ENCODE measurements at places on chromosomes 6 and 20.

GRCh38 chr6:137246164-137246563 is 27.0 kb upstream of the IFNGR1 start:
- no peak for DNase-seq

- DNase-seq, result no peak
These were observed 18.7 kb downstream of the DEK start for GRCh38 chr6:18245642-18246041.

- no peak for DNase-seq
These were observed 225.9 kb upstream of the CDH4 start for GRCh38 chr20:61026173-61026572.

GRCh38 chr6:6319952-6320811 is at the start of gene F13A1:
Gene F13A1 (minus strand): TSS chr6:6320662. CDS start chr6:6318664, 1,998 bp downstream.
- DNase-seq, result no peak

DNA sequence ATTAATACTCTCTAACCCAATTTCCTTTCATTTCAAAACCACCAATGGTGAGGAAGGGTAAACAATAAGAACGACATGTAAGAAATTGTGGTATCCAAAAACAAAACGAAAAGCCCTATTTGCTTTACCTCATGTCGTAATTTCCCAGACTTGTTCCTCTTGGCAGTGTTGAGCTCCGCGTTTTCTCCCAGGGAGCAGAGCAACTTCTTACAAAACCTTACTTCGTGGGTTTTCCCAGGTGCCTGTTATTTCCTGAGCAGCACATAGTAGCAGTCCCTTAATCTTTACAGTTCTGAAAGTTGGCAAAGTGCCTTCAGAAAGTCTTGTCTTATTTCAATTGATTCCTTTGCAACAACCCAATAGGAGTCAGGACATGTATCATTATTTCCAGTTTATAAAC is 207.9 kb upstream of the MARCKS start:
- DNase-seq, result no peak

GRCh38 chr20:34240693-34241615 is at the start of gene ASIP:
Gene ASIP (plus strand): TSS chr20:34241423. CDS start chr20:34260375, 18,952 bp downstream.
- DNase-seq, result no peak

DNA sequence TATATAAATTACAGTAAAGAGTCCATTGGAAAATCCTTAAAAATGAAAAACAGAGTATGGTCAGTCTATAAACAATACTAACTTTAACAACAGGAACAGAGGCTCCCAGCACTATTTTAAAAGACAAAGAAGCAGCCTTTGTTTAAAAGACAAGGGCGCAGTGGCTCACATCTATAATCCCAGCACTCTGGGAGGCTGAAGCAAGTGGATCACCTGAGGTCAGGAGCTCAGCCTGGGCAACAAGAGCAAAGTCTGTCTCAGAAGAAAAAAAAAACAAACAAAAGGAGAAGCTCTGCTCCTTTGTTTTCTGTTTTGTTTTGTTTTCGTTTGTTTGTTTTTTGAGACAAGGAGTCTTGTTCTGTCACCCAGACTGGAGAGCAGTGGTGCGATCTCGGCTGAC is 89.4 kb downstream of the DTNBP1 start:
- no peak for DNase-seq

DNA sequence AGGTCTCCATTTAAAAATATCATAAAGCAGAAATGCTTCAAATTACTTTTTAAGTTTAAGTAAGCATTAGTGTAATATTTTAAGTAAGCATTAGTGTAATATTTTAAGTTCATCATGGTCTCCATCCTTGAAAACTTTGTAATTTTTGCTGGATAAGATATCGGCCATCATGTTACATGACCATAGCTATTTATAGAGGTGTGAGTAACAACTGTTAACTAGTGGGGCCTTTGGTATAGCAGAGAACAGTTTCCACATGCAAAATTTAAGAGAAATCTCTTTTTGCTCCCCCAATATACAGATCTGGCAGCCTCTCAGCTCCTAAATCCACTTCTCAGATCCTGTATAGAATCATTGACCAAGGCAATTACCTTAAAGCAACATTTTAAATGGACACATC is 468 bp downstream of the TRDN start:
- no peak for DNase-seq

GRCh38 chr20:61776491-61777075 is 289.1 kb downstream of the TAF4 start:
- no peak for DNase-seq

DNA sequence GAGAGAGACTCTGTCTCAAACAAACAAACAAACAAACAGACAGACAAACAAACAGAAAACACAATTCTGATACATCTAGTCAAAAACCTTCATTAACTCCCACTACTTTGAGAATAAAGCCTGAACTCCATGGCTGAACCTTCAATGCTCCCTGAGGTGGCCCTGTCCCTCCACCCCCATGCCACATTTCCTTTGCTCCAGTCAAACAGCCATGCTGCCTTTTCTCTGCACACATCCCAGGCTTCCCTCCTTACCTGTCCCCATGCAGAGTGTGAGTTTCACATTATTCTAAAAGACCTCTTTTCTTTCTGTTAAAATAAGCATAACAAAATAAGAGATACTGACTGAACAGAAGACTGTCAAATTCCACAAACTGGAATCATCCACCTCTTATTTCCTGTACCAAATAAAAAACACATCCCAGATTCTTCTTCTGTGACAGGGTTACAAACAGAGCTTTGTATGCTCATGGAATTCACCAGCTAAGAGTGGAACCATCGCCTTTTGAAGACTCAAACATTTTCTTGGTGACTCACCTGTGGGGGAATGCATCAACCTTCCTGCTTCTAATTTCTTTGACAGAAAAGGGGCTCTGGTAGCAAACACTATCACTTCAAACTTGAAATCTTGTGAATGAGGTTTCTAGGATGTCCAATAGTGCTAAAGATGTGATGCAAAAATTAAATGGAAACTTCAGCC is 71.0 kb upstream of the SLC22A16 start:
- no peak for DNase-seq

- DNase-seq, result no peak
These were observed 79.1 kb downstream of the RIMS1 start for GRCh38 chr6:71965404-71965803.

DNA sequence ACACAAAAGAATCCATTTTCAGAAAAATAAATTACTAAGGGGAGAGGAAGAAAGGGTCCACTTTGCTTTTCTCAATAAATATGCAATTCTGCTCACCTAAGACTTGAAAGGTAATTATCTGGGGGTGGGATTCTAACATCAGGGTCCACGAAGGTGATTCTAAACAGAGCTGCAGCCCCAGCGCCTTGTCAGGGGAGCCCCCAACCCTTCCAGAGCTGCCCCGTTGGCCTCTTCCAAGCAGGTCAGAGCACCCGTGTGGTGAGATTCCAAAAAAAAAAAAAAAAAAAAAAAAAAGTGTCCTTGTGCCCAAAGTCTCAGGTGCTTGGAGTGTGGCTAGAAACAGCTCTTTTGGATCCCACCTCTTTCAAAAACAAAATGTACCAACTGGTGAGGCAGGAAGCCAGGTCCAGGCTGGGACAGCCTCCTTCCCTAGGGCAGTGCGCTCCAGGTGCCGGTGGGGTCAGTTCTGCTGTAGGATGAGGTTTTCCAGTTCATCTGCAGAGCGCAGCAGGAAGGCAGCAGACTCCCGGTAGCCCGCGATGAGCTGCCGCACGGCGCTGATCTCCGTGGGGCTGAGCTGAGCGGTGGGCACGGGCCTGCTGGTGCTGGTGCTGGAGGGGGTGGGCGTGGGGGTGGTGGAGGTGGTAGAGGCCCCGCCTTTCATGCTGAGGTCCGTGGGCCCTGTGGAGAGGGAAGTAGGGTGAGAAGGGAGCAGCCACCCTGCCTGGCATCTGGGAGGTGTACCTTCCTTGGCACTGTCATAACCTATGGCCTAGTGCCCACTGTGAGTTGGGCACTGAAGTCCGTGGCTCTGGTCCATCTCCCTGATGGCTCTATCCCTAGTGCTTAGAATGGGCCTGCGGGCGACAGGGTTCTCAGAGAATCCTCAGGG is 89.3 kb downstream of the ASXL1 start:
- DNase-seq, result no peak

DNA sequence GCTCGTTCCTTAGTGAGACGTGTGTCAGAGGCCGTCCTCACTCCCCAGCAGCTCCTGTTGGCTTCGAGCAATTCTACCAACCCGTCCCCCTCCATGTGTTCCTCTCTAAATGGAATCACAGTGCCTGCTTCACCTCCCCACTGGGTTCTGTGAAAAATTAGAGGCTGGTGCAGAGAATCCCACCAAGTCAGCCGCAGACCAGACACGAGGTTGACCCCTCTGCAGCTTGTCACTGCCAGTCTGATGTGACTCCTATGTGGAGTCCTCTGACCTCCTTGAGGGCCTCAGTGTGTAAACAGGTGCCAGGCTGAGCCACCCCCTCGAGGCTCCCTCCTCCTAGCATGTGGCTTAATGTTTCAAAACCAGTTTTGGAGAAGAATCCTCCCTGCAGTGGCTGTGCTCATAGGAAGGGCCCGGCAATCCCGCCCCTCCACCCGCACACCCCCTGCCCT is 12.6 kb upstream of the IRF4 start:
- DNase-seq, result no peak

DNA sequence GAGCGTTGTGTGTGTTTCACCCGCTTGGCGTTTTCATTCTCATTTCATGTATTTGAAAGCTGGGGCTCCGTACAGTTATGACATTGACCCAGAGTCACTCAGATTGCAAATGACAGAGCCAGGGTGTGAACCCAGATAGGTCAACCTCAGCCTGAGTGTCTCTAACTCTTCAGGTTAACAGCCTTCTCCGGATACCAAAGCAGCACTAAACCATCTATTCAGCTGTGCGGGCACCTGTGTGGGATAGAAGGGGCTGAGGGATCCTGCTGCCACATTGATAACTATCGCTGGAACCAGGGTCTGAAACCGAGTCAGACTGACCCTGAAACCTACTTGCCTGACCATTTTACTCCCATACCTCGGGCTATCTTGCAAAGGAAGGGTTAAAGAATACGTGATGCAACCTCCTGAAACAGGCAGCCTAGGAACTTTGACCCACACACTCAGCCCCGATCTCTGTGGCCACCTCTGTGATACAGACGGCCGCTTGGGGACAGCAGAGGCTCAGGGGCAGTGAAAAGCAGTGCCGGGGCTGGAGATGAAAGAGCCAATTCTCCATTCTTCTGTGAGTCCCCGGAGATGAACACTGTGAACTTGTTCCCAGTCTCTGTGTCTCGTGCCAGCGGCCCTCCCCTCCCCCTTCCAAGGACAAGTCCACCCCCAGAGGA is 233.5 kb upstream of the QKI start:
- no peak for DNase-seq

DNA sequence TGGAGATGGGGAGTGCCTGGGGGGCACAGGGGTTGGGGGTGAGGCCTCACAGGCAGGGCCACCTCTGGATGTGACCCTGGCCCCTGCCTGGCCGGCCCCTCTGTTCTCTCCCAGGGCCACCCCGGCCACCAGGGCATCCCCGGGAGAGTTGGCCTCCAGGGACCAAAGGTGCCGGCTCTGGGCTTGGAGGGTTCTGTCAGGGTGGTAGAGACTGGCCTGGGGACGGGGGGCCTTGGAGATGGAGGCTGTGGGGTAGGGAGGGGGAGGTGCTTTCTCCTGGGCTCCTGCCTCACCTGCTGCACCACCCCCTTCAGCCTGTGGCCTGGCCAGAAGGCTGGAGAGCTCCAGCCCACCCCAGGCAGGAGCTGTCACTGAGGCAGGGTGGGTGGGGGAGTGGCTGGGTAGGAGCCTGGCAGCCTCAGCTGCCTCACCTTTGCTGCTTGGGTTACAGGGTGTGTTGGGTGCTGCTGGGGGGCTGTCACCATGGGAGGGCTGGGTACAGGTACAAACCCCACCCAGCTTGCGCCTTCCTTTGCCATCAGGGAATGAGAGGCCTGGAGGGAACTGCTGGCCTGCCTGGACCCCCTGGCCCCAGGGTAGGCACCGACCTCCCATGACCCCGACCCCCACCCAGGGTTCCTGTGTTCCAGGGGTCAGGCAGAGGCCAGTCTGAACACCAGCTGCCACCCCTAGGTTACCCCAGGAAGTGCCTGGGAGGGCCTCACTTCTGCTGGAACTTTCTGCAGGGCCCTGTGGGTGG is 32.7 kb downstream of the COL20A1 start:
- DNase-seq, result no peak

- no peak for DNase-seq
These were observed 23.2 kb downstream of the PLCB1 start for GRCh38 chr20:8155229-8155628.

GRCh38 chr6:158460602-158461169 is 99.2 kb upstream of the TMEM181 start:
- DNase-seq, result no peak

GRCh38 chr6:160945516-160946177 is 45.9 kb upstream of the MAP3K4 start:
- no peak for DNase-seq

DNA sequence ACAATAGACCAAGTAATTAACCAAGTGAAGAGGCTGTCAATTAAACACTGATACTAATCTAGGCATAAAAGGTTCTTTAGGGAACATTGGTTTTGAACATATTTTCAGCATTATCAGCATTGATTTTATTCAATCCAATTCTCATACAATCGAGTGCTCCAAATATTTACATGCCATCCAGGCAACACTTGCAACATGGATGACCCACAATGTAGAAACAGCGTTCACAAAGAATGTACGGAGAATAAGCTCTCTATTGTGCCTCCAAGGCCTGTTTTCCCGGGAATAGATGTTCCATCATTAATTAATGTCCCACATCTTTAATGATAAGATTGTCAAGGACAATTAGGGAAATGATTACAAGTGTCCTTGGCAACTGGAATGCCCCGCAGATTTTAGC is 117.4 kb downstream of the RFX6 start:
- DNase-seq, result no peak

DNA sequence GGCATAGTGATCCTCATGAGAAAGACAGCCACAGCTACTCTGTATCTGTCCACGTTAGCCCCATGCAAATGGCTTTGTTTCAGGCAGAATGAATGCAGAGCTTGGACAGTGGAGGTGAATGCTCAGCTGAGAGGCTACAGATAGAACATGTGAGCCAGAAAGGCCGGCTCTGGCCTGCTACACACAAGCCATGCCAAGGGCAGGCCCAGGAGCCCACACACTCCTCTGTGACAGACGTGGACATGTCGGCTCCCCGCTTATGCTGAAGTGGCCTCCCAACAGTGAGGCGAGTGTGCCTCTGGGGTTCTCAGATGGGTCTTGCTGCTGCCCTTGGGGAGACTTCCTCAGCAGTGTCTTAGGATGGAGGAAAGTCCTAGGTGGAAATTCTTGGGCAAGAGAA is 159.6 kb downstream of the SYNDIG1 start:
- DNase-seq, result no peak

DNA sequence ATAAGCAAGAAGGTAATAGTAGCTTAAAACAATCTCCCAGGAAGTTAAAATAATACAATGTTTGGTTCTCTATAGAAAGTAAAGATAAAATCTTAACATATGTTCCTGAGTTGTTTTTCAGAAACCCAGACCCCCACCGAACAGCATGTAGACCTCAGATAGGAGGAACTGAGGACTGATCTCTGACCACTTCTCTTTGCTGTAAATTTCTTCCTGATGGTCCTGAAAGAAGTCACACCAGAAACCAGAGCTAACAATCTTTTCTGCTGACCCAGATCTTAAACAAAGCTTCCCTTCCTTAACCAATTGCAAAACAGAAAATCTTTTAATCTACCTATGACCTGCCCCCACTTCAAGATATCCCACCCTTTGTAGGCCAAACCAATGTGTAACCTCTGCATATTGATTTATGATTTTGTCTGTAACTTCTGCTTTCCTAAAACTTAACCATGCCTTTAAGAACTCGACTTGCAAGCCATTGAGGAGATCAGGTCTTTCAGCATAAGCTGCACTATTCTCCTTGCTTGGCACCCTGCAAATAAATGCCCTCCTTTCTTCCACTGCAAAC is 21.9 kb upstream of the BEND6 start:
- no peak for DNase-seq
